ENCODE measurements at places on chromosomes 1 and 21.

- no peak within 1 kb of the TSS for H3K27ac ChIP-seq
- H3K4me1 ChIP-seq, result no peaks in the 10 kb centered on the region
- peaks cover 3% of the 10 kb centered on the region for H3K27me3 ChIP-seq
- no peak within 1 kb of the TSS for H3K4me3 ChIP-seq
These were observed at the start of gene PDE4B for GRCh38 chr1:65792669-65793358. PDE4B (plus strand) TSS chr1:65792895.

DNA sequence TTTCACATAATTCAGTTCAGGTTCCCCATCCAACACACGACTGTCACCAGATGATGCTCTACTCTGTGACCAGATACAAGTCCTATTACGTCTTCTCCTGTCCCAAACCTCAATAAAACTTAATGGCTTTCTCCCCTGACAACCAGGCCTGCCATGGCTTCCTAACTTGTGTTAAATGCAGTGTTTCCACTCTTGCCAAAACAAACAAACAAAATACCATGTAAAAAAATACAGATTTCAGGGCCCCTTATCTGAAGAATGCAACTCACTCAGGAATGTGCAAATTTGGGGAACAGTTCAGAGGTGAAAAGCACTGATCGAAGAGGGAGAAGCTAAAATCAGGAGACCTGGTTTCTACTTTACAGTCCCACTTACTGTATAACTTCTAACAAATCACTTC is 863 bp upstream of the NUF2 start:
- H3K36me3 ChIP-seq, result no peaks in the 10 kb centered on the region
- no peaks in the 10 kb centered on the region for H3K27me3 ChIP-seq
- H3K4me3 ChIP-seq, result peak overlapping the region; percentile 78
- H3K4me1 ChIP-seq, result peaks cover 24% of the 10 kb centered on the region
- no peak for DNase-seq

- no peaks in the 10 kb centered on the region for H3K27me3 ChIP-seq
- no peak overlapping the region for H3K27ac ChIP-seq
- DNase-seq, result no peak
- H3K4me3 ChIP-seq, result no peak overlapping the region
- H3K4me1 ChIP-seq, result no peaks in the 10 kb centered on the region
These were observed 805.8 kb downstream of the ADGRL2 start for GRCh38 chr1:82606546-82606945.

DNA sequence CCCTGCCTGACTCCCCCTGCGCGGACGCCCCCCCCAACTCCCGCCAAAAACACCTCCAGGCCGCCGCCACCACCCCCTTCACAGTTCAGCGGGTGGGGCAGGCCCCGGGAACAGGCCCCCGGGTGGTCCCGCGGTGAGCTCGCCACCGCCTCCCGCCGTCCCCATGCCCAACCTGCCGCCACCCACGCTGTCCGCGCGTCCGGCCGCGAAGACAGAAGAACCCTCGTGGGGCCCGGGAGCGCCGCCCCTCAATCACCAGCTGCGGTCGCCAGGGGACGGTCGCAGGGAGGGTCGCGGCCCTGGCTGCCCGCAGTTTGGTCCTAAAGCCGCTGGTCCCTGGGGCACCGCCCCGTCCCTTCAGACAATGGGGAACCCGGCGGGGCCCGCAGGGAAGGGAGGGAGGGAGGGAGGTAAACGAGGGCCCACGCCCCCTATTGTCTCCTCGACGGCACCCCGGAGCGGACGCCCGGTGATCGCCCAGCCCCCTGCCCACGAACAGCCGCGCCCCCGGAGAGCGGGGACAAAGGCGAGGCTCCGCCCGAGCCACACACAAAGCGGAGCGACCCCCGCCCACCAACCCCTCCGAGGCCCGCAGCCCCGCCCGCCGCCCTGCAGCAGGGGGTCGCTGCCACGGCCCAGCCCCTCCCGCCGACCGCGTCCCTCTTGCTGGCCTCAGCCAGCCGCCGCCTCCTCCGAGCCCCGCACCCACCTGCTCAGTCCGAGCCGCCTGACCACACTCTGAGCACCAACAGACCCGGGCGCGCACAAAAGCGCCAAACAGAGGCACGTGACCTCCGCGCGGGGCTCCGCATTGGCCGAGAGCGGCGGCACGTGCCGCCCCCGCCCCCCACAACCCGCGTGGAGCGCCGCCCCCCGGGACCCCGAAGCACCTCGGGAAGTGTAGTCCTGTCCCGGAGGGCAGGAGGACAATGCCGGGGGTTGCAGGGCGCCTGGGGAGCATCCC is at the start of gene STMN1:
Gene STMN1, minus strand, starts transcription at position 740 of the 964 bp plus-strand sequence. CDS start 1,743 bp downstream, outside the sequence.
- peak; percentile 75 for DNase-seq
- H3K36me3 ChIP-seq, result no peaks in the 10 kb centered on the region
- no peaks in the 10 kb centered on the region for H3K27me3 ChIP-seq
- peaks cover 26% of the 10 kb centered on the region for H3K4me1 ChIP-seq
- peak within 1 kb of the TSS; percentile 54 for H3K27ac ChIP-seq
- peak within 1 kb of the TSS; percentile 71 for H3K4me3 ChIP-seq

GRCh38 chr1:24317081-24317480 is 2.1 kb upstream of the GRHL3 start:
- peaks cover 32% of the 10 kb centered on the region for H3K4me1 ChIP-seq
- H3K4me3 ChIP-seq, result no peak overlapping the region
- no peaks in the 10 kb centered on the region for H3K36me3 ChIP-seq
- H3K27me3 ChIP-seq, result peaks cover 4% of the 10 kb centered on the region
- no peak for DNase-seq
- no peak overlapping the region for H3K27ac ChIP-seq

- no peak overlapping the region for H3K27ac ChIP-seq
- no peaks in the 10 kb centered on the region for H3K4me1 ChIP-seq
- no peaks in the 10 kb centered on the region for H3K36me3 ChIP-seq
- no peak for DNase-seq
- H3K27me3 ChIP-seq, result no peaks in the 10 kb centered on the region
These were observed 62.2 kb downstream of the NOS1AP start for GRCh38 chr1:162131400-162132321.

- no peaks in the 10 kb centered on the region for H3K27me3 ChIP-seq
- peaks cover 17% of the 10 kb centered on the region for H3K4me1 ChIP-seq
- no peak for DNase-seq
- H3K4me3 ChIP-seq, result no peak overlapping the region
- H3K36me3 ChIP-seq, result no peaks in the 10 kb centered on the region
- H3K27ac ChIP-seq, result no peak overlapping the region
These were observed 12.4 kb upstream of the FAAP20 start for GRCh38 chr1:2206813-2207487.

GRCh38 chr1:89692601-89693521 is 59.9 kb downstream of the LRRC8C start:
- H3K4me1 ChIP-seq, result peaks cover 70% of the 10 kb centered on the region
- H3K36me3 ChIP-seq, result peaks cover 16% of the 10 kb centered on the region

DNA sequence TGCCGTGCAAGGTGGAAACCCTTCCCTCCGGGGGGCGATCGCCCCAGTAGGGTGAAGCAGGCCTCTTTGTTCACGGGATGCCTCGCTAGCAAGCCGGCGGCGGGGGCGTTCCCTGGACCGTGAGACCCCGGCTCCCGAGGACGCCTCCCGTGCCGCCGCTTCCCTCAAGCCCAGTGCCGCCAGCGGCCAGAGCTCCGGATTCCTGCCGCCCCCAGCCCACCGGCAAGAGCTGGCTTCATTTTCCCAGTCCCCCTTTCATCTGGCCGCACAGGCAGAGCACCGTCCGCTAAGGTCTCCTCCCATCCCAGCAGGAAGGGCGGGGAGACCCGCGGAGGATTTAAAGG is 16.3 kb downstream of the IER5 start:
- H3K27me3 ChIP-seq, result no peaks in the 10 kb centered on the region
- H3K36me3 ChIP-seq, result no peaks in the 10 kb centered on the region
- peak overlapping the region; percentile 79 for H3K27ac ChIP-seq
- peaks cover 62% of the 10 kb centered on the region for H3K4me1 ChIP-seq

GRCh38 chr1:110829955-110830553 is 42.9 kb upstream of the CD53 start:
- no peak overlapping the region for H3K27ac ChIP-seq
- no peaks in the 10 kb centered on the region for H3K27me3 ChIP-seq
- H3K4me3 ChIP-seq, result no peak overlapping the region
- H3K4me1 ChIP-seq, result peaks cover 7% of the 10 kb centered on the region

GRCh38 chr1:155607708-155608107 is 2.3 kb upstream of the MSTO1 start:
- no peak overlapping the region for H3K27ac ChIP-seq
- H3K4me1 ChIP-seq, result peaks cover 4% of the 10 kb centered on the region
- no peak overlapping the region for H3K4me3 ChIP-seq
- no peaks in the 10 kb centered on the region for H3K27me3 ChIP-seq

- no peak overlapping the region for H3K27ac ChIP-seq
- H3K36me3 ChIP-seq, result no peaks in the 10 kb centered on the region
- H3K4me3 ChIP-seq, result no peak overlapping the region
- no peaks in the 10 kb centered on the region for H3K4me1 ChIP-seq
These were observed 1.7 kb downstream of the NFASC start for GRCh38 chr1:204872262-204872881.

- H3K27me3 ChIP-seq, result no peaks in the 10 kb centered on the region
- DNase-seq, result peak; percentile 64
- no peak overlapping the region for H3K27ac ChIP-seq
- H3K36me3 ChIP-seq, result no peaks in the 10 kb centered on the region
- H3K4me1 ChIP-seq, result peaks cover 12% of the 10 kb centered on the region
These were observed 73.2 kb upstream of the CNIH3 start for GRCh38 chr1:224542783-224543440.

GRCh38 chr1:121595089-121595488 is 410.3 kb downstream of the SRGAP2C start:
- H3K27me3 ChIP-seq, result no peaks in the 10 kb centered on the region
- H3K4me1 ChIP-seq, result peaks cover 15% of the 10 kb centered on the region
- DNase-seq, result no peak
- no peak overlapping the region for H3K4me3 ChIP-seq

GRCh38 chr1:17887661-17888371 is 132.7 kb downstream of the ACTL8 start:
- DNase-seq, result no peak
- no peaks in the 10 kb centered on the region for H3K36me3 ChIP-seq
- H3K27ac ChIP-seq, result no peak overlapping the region
- no peaks in the 10 kb centered on the region for H3K4me1 ChIP-seq
- H3K27me3 ChIP-seq, result no peaks in the 10 kb centered on the region

- H3K4me3 ChIP-seq, result no peak overlapping the region
- H3K27me3 ChIP-seq, result no peaks in the 10 kb centered on the region
- H3K4me1 ChIP-seq, result peaks cover 9% of the 10 kb centered on the region
- peak; percentile 77 for DNase-seq
These were observed 34.7 kb downstream of the TOMM20 start for GRCh38 chr1:235093696-235094592.

GRCh38 chr1:50822035-50822776 is 137.9 kb downstream of the FAF1 start:
- DNase-seq, result no peak
- no peaks in the 10 kb centered on the region for H3K36me3 ChIP-seq
- H3K4me1 ChIP-seq, result no peaks in the 10 kb centered on the region

- no peak overlapping the region for H3K4me3 ChIP-seq
- no peaks in the 10 kb centered on the region for H3K4me1 ChIP-seq
- no peak overlapping the region for H3K27ac ChIP-seq
- H3K27me3 ChIP-seq, result no peaks in the 10 kb centered on the region
These were observed 139.0 kb upstream of the NGF start for GRCh38 chr1:115477071-115477470.

DNA sequence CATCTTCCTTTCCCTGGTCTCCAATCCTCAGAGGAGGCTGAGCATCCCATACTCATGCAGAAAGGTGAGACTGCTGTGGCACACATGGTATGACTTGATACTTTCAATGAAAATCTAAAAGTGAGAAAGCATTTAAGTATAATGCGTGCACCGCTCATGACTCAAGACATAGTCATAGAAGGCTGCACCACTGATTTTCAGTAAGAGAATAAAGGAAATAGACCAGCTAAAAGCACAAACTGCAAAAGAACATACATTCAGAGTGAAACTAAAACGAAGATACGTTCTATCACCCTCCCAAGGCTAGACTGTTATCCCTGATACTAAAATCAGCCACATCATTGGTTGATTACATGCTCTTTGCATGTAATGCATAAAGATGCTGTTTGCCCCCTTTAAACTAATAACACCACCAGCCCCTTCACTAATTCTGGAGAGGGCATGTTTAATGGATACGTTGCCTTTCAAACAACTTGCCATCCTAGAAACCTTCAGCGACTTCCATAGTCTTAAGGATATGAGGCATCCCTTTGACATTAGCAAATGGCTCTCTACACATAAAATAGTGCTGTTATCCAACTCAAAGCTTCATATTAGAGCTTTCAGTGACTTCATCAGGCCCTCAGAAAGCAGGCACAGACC is 2.1 kb downstream of the PLD5 start:
- DNase-seq, result no peak
- no peak overlapping the region for H3K27ac ChIP-seq
- H3K27me3 ChIP-seq, result peaks cover 11% of the 10 kb centered on the region
- peaks cover 5% of the 10 kb centered on the region for H3K4me1 ChIP-seq
- H3K4me3 ChIP-seq, result no peak overlapping the region

DNA sequence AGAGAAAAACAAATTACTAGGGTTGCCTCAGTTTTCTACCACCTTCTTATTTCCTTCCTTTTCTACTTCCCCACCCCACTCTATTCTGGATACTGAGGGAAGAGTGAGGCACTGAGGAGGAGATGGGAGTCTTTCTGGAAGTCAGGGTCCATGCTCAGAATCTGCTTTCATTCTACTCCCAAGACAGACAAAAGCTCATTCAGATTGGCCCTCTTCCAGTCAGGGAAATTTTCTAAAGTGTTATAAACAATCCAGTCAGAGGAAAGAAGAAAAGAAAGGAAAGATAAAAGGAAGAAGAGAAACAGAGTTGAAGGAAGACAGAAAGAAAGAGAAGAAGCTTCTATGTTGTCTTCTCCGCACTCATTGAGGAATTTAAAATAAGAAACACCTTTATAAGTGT is 228.6 kb downstream of the COP1 start:
- H3K36me3 ChIP-seq, result peaks cover 10% of the 10 kb centered on the region
- H3K4me3 ChIP-seq, result no peak overlapping the region
- DNase-seq, result no peak
- no peaks in the 10 kb centered on the region for H3K27me3 ChIP-seq

- H3K4me3 ChIP-seq, result no peak overlapping the region
- no peaks in the 10 kb centered on the region for H3K4me1 ChIP-seq
- H3K36me3 ChIP-seq, result no peaks in the 10 kb centered on the region
- no peak for DNase-seq
- H3K27ac ChIP-seq, result no peak overlapping the region
- no peaks in the 10 kb centered on the region for H3K27me3 ChIP-seq
These were observed 6.9 kb downstream of the PDE4B start for GRCh38 chr1:65799601-65800000.

GRCh38 chr1:151372058-151372934 is at the start of gene SELENBP1:
SELENBP1 (minus strand) TSS chr1:151372705; CDS start chr1:151372641, 64 bp downstream.
- H3K27ac ChIP-seq, result no peak within 1 kb of the TSS
- H3K36me3 ChIP-seq, result no peaks in the 10 kb centered on the region
- no peaks in the 10 kb centered on the region for H3K4me1 ChIP-seq
- no peak for DNase-seq
- no peaks in the 10 kb centered on the region for H3K27me3 ChIP-seq
- H3K4me3 ChIP-seq, result no peak within 1 kb of the TSS

Measured in CD4-positive, alpha-beta memory T cell (primary cell).